ENCODE measurements at places on chromosomes 7 and 10. TPM values are rescaled to one million over a fixed set of nuclear protein-coding genes. Genes with fewer than 3 reads are reported as not detected.

- DNase-seq: peak; percentile 16
These were observed 204.1 kb upstream of the POM121L12 start for GRCh38 chr7:52831321-52831720.

MGAM2 gene
- polyA plus RNA-seq: 0.14 TPM

- no peak for DNase-seq
These were observed 141.4 kb downstream of the HERPUD2 start for GRCh38 chr7:35553519-35553918.

- DNase-seq: no peak
These were observed 54.6 kb downstream of the VSTM2A start for GRCh38 chr7:54596747-54597146.

ZNF485 gene
- 4.6 TPM for polyA plus RNA-seq
